ENCODE measurements at places on chromosomes 7 and 10.

- DNase-seq: no peak
Observed at GRCh38 chr10:93478873-93479272, 3.3 kb downstream of the MYOF start.

GRCh38 chr7:28754027-28754426 lies 204.1 kb downstream of the TRIL start:
- no peak for DNase-seq

DNA sequence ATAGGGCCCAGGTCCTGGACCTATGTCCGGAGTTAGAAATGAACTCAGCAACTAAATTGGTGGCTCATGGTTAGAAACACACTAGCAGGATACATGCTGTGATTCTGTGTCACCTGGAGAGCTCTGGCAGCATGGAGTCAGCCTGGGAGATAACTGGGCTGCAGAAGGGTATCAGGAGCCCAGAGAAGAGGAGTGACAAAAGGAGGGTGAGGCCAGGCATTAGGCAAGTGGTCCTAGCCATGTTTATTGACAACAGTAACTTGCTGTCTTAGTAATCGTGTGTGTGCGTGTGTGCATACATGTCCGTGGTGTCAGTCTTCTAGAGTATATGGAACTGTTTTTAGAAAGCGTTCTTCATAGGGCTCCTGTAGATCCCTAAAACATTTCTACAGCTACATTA lies 157.5 kb upstream of the PHYHIPL start:
- DNase-seq: no peak

GRCh38 chr7:134625550-134625949 lies 21.1 kb upstream of the BPGM start:
- DNase-seq: no peak
